HT-29 (cell line): ENCODE measurements at places on chromosomes 1 and 21.

DNA sequence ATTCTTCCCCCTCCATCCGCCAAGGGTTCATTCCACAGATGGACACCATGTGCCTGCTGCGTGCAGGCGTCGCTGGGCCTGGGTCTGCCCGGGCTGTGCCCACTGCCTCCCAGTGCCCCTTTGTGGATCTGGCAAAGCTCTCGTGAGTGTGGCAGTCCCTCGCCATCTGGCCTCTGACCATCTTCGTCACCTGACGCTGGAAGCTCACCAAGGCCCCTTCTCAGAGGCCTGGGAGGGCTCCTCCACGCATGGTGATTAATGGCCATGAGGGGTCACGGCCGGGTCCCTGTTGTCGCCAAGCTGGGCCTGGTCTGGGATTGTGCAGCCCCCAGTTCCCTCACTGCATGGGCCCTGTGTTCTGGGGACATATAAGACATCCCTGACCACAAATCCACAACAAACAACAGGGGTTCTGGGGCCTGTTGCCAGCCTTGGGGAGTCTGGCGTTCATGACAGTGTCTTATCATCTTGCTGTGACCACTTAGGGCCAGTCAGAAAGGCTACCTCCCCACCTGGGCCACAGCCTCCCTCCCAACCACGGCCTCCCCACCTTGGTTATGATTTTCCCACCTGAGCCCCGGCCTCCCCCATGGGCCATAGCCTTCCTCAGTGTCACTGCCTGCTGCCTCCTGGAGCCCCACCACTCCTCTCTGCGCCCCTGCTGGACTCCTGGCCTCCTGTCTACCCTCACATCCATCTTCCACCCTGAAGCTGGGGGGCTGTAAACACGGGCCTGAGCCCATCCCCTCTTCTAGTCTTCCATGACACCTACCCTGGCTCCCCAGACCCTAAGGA, 27.9 kb downstream of the SLC45A1 start:
- no peak for DNase-seq

- DNase-seq = no peak
Observed at GRCh38 chr1:118984722-118985639, 3.2 kb downstream of the TBX15 start.

DNA sequence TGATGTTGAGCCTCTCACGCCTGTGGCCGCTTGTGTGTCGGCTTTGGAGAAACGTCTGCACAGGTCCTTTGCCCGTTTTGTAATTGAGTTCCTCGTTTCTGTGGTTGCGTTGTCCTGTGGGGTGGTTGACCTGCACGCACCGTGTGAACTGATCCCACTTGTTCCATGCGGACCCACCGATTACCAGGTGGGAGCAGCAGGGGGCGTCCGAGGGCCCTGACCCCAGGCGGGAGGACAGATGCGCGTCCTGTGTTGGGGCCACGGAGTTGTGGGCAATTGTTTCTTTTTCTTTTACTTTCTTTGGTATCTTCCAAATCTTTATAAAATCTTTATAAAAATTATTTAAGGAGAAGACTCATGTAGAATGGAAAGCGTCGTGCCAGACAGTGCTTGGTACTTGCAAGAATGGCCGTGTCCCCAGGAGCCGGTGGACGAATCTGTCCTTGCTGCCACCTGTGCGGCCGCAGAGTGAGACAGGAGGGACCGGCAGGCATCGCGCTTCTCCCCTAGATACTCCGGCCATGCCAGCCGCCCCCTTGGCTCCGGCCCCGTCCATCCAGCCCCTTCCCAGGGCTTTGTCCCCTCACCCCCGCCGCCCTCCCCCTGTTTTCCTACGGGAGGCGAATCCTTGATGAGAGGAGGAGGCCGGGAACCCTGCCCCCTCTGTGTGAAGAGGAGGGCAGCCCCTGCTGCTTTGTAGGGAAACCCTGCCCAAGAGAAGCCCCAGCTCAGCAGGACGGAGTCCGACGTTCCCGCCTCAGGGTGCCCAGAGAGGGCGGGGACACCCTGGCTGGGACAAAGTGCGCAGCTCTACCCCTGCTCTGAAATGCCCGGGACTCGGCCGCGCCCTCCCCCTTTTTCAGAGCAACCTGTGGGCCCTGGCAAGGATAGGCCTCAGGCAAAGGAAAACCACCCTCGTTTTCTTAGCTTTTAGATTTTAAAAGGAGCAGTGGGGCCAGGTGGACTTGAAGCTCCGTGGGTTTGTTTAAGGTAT, 41.7 kb downstream of the PRKCZ start:
- peak; percentile 73 for DNase-seq

- DNase-seq = peak; percentile 31
Observed at GRCh38 chr1:37561133-37562132, 4.7 kb downstream of the DNALI1 start.

- DNase-seq = no peak
Observed at GRCh38 chr1:59360729-59361128, 63.8 kb downstream of the FGGY start.

DNA sequence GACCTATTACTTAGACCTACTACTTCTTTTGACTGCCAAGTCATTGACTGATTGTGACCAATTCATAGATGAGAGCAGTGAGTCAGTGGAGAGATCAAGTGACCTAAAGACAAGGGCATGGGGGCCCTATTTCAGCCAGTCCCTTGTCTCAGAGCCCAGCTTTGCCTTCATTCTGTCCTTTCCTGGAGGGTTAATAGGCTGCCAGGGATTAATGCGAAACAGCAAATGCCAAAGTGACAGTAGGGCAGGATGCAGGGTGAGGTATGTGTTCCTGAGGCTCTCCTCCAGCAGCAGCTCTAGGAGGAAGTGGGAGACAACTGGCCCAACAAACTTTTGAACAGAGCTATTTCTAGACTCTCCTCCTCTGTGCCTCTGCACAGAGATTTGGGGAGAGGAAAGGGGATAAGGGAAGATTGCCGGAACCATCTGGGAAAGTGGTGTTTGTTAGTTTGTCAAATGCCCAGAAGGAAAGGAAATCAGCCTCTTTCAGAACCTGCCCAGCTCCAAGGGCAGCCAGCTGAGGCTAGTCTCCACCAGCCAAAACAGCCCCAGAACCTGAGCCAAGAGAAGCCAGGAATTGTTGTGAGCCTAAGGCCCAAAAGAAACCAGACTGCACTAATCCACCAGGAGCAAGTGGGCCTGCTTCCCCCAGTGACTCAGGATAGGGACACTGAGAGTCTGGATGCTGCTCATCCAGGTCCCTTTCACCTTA, 4.9 kb upstream of the S100A3 start:
- no peak for DNase-seq

DNA sequence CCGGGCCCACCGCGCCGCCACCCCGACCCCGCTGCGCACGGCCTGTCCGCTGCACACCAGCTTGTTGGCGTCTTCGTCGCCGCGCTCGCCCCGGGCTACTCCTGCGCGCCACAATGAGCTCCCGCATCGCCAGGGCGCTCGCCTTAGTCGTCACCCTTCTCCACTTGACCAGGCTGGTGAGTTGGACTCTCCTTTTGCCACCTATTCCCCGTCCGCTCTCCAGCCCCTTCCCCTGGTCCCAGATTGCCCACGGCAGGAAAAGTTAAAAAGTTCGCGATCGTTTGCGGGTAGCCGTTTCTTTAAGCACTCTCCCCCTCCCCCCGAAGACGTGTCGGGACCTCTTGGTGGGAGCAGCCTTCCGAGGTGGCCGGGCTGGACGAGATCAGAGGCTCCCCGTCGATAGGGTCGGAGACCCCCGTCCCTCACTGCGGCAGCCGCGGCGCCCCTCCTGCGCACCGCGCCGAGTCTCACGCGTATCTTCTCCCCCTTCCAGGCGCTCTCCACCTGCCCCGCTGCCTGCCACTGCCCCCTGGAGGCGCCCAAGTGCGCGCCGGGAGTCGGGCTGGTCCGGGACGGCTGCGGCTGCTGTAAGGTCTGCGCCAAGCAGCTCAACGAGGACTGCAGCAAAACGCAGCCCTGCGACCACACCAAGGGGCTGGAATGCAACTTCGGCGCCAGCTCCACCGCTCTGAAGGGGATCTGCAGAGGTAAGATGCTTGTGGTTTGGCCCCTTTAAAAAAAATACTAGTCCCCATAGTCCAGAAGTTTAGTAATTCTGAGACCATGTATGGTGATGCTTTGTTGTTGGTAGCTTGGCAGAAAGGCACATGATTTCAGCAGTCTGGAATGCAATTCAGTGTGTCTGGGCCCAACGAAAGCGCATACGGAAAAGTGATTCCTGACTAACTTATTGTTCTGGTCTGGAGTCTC, 576 bp downstream of the CCN1 start:
- DNase-seq = peak; percentile 83

DNA sequence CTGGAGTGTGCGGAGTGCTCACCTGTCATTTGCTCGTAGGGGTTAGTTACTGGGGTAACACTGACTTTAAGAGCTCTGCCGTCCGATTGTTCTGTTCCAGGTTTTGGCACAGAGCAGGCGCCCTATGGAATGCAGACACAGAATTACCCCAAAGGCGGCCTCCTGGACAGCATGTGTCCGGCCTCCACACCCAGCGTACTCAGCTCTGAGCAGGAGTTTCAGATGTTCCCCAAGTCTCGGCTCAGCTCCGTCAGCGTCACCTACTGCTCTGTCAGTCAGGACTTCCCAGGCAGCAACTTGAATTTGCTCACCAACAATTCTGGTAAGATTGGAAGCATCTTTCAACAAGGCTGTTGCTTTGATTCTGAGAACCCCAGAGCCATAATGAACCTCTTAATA, 12.6 kb downstream of the ETS2 start:
- no peak for DNase-seq

DNA sequence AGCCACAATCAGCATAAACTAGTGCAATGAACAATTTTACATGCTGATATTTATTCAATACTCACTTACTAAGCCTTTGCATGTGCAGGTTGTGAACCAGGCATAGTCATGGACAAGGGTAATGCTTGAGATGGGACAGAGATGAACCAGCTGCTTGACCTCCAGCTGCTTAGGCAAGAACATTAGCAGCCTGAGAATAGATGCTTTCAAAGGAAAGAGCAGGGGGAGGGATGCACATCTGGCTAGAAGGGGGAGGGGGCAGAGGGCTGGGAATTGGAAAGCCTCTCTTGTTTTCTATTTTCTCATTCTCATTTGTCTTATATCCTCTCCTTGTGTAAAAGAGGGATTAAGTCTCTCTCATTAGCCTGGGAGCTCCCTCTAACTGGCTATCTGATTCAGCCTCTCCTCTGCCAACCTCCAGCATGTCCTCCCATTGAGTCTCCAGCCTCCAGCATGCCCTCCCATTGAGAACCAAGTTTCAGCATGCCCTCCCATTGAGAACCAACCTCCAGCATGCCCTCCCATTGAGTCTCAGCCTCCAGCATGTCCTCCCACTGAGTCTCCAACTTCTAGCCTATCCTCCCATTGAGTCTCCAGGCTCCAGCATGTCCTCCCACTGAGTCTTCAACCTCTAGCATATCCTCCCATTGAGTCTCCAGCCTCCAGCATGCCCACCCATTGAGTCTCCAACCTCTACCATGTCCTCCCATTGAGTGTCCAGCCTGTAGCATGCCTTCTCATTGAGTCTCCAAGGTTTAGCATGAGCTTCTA, 38.4 kb upstream of the TRABD2B start:
- no peak for DNase-seq

DNA sequence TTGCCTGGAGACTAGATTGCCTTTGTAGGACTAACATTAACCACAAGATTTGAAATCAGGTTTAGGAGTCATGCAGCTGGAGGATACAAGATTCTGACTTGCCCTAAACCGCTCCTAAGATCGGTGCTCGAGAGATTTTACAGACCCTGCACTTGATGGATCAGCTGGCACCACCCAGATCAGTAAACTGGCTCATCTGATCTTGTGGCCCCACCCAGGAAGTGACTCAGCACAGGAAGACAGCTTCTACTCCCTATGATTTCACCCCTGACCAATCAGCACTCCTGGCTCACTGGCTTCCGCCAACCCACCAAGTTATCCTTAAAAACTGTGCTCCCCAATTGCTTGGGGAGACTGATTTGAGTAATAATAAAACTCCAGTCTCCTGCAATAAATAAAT, 876 bp upstream of the CATSPERE start:
- DNase-seq = peak; percentile 17

DNA sequence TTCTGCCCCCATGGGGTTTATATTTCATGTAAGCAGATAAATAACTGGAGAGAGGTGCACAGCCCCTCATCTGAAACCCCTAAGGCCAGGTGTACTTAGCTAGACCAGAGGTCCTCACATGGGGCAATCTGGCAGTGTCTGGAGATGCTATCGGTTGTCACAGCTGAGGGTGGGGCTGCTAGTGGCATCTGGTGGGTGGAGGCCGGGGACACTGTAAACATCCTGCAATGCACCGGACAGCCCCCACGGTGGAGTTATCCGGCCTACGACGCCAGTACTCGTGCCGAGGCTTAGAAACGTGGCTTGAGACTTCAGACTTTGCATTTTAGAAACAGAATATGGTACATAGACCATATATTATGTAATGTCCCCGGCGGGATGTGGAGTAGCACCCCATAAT, 186.5 kb upstream of the VAMP3 start:
- no peak for DNase-seq

DNA sequence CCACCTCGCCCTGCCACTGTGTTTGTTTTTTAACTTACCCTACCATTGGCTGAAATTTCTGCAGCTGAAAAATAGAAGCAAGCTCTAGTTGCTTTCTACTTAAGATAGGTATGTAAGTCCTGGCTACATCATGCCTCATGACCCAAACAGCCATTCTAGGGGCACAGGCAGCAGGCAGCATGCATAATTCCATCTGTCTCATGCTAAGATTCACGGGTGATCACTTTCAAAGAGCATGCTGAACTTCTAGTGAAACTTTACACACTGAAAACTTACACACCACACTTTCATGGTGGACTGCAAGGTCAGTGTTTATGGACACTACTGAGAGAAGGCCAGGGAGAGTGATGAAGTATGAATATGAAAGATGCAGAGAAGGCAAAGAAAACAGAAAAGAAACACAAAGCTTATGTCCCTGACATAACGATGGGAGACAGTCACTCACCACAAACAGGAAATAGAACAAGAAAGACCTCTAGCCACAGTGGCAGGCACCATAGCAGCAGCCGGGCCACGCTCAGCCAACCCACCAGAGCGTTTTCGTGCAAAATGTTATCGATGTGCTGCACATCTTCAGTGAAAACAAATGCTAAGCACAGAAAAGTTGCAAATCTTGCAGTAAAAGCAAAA, 102.3 kb upstream of the TIAM1 start:
- no peak for DNase-seq

DNA sequence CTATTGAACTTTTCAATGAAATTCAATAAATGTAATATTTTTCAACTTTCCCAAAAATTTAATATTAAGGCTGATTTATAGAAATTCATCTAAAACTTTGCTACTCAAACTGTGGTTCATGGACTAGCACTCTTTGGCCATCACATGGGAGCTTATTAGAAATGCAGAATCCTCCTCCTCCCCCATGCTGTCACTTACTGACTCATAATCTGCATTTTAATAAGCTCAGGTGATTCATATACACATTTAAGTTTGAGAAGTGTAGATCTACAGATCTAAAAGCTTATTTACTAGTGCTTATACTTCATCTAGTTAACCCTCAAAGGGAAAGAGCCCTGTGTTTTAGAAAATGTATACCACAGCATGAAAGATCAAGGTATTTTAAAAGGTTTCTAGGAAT, 84.3 kb downstream of the HS2ST1 start:
- DNase-seq = no peak

GRCh38 chr1:56434740-56435139, 144.6 kb downstream of the PLPP3 start:
- no peak for DNase-seq
